Stomach (tissue), 19 donors: ENCODE measurements at places on chromosomes 13 and 19. TPM values are rescaled to one million over a fixed set of nuclear protein-coding genes. Genes with fewer than 3 reads are reported as not detected.

The ZSCAN22 gene
- total RNA-seq = 0.45 TPM

The RINL gene
- 3.8 TPM for total RNA-seq

DNA sequence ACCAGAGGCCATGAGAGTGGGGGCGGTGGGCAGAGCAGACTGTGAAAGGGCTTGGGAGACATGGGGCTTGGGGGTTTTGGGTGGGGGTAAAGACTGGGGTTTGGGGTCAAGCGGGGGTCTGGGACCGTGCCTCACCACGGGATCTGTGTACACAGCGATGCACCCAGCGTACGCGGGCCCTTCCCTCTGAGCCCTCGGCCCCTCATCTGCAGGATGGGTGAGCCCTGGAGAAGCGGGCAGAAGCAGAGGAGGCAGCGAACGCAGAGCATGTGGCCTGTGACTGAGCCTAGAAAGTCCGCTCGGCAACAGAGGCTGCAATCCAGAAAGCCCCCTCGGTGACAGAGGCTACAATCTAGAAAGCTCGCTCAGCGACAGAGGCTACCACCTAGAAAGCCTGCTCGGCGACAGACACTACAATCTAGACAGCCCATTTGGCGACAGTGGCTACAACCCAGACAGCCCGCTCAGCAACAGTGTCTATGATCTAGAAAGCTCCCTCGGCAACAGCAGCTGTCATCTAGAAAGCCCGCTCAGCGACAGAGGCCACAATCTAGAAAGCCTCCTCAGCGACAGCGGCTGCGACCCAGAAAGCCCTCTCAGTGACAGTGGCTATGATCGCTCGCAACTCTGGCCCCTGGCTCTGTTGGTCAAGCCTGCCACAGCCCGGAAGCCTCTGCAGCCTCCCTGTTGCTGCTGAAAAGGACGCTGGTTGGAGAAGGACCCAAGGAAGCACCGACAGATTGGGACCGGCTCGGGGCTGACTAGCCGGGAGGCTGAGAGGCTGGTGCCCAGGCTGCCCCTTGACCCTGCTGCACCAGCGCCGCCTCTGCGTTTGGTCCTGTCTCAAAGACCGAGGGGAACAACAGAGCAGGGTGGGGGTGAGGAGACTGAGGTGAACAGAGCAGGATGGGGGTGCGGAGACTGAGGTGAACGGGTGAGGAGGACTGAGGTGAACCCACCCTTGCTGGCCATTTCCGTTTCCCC, 68.6 kb downstream of the SPACA7 start:
- H3K27ac ChIP-seq = no peak overlapping the region
- DNase-seq = peak; percentile 22
- H3K36me3 ChIP-seq = no peaks in the 10 kb centered on the region
- no peak overlapping the region for H3K4me3 ChIP-seq

- no peak for DNase-seq
- peaks cover 21% of the 10 kb centered on the region for H3K4me1 ChIP-seq
- no peaks in the 10 kb centered on the region for H3K27me3 ChIP-seq
These were observed 2.3 kb downstream of the TRAPPC6A start for GRCh38 chr19:45175515-45176345.
